ENCODE measurements at places on chromosomes 2 and 18. TPM values are rescaled to one million over a fixed set of nuclear protein-coding genes. Genes with fewer than 3 reads are reported as not detected.

Gene FBXO15
- 2.5 TPM for total RNA-seq

Gene IL1F10
- not detected for total RNA-seq

Gene PRKCE
- 21.7 TPM for total RNA-seq

Gene POTEI
- total RNA-seq: not detected

Gene CD302
- 0.81 TPM for total RNA-seq

Gene IL1B
- 0.81 TPM for total RNA-seq

Gene ZC3H6
- 43.2 TPM for total RNA-seq

Gene SCN3A
- not detected for total RNA-seq

Gene PLGLB2
- total RNA-seq: 6.9 TPM
